IMR-90 (cell line): ENCODE measurements at places on chromosomes 7 and 10. TPM values are rescaled to one million over a fixed set of nuclear protein-coding genes. Genes with fewer than 3 reads are reported as not detected.

Gene PTTG1IP2
- not detected in 2 replicates for total RNA-seq

Gene NKX6-2
- not detected in 2 replicates for total RNA-seq

- DNase-seq, result no peak
These were observed 541 bp upstream of the DENND10 start for GRCh38 chr10:119103241-119103902.

DNA sequence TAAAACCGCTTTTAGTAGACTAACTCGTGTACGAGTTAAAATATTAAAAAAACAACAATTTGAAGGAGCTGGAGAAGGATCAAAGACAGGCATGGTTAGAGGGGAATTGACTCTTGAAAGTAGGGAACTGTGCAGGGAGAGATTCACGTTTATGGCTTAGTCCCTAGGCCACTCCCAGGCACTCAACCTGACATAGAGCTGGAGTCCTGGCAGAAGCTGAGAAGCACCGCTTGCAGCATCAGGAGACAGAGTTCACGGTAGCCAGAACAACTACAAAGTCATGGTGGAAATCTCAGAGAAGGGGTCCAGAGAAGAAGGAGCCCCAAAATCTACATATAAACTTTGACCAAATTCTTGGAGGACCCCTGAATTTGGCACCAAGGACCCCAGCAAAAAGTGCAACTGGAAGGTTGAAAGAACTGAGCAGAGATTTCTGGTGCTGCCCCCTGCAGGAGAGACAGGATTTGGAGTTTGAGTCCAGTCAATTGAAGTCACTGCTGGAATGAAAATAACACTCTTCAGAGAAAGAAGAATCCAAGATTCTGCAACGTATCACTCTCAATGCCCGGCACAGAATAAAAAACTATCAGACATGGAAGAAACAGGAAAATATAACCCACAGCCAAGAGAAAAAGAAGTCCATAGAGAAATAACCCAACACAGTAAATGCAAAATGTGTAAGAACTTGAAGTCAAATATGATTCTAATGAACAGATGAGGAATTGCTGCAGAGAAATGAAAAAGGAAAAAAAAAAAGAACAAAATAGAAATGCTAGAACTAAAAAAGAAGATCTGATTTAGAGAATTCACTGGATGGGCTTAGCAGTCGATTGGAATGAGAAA is 493.3 kb upstream of the PODXL start:
- DNase-seq, result peak; percentile 17

Gene CLDN15
- total RNA-seq, result 0.56 and 0.72 TPM in 2 replicates

DNA sequence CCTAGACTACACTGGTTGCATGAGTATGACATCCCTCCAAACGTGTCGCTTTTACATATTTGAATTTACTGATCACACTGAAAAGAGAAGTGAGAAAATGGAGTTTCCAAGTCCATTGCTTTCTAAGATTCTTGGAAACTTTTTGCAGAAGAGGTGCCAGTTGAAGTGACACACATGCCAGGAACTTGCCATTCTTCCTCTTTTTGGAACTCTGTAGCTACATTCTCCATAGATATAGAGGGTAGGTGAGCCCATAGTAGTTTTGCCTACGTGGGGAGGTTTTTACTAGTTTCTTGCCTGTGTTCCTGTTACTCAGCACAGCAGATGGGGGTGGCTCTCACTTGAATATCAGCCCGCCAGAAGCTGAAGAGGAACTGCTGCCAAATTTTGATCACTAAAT is 286.6 kb upstream of the NRP1 start:
- no peak for DNase-seq

GRCh38 chr10:123911866-123912265 is 20.3 kb upstream of the CPXM2 start:
- DNase-seq, result no peak

Gene TMEM140
- total RNA-seq, result 0.28 and 0.72 TPM in 2 replicates

DNA sequence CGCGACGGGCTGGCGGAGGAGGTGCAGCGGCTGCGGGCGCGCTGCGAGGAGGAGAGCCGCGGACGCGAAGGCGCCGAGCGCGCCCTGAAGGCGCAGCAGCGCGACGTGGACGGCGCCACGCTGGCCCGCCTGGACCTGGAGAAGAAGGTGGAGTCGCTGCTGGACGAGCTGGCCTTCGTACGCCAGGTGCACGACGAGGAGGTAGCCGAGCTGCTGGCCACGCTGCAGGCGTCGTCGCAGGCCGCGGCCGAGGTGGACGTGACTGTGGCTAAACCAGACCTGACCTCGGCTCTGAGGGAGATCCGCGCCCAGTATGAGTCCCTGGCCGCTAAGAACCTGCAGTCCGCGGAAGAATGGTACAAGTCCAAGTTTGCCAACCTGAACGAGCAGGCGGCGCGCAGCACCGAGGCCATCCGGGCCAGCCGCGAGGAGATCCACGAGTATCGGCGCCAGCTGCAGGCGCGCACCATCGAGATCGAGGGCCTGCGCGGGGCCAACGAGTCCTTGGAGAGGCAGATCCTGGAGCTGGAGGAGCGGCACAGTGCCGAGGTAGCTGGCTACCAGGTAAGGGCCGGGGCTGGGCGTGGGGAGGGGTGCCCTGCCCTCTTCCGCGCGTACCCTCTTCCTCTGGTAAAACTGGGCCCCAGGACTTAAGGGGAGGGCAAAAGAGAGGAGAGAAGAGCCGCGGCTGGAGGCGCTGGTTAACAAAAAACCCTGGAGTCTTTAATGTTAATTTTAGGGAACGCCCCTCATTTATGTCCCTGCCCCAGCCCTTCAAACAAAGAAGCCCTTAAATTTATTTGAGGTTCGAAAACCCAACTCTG is 987 bp downstream of the INA start:
- no peak for DNase-seq

DNA sequence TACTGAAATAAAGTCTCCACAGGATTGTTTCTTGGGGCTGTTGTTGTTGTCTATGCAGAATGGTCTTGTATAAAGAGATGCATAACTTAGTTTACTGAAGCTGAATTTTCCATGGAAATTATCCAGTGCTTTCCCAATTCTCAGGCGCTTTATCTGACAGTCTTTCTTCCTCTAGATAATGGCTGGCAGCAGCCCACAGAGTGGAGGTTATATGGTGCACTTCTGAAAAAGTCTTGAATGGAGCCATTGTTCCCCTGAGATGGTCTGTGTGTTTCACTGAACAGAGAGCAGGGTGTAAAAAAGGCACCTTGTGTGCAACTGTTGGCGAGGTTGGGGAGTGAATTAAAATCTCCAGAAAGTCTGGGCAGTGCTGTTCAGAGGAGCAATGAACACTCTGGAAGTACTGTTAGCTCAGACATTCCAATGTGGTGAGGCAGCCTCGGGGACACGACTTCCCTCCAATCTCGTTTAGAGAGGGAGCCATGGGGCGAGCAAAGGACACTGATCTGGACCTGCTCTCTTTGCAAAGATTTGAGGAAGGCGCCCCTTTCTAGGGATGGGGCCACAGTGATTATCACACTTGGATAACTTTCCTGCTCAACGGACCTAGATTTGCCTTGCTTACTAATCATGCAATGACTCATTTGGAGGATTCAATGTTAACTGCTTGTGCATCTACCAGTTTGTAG is 2.0 kb upstream of the PLCE1 start:
- peak; percentile 73 for DNase-seq

- DNase-seq, result no peak
These were observed 86.3 kb downstream of the MRPL32 start for GRCh38 chr7:43018446-43018845.

GRCh38 chr10:26156019-26156418 is 60.6 kb upstream of the GAD2 start:
- DNase-seq, result no peak

- DNase-seq, result no peak
These were observed 71.2 kb downstream of the MINPP1 start for GRCh38 chr10:87575851-87576250.

GRCh38 chr10:58511765-58512490 is 744 bp upstream of the BICC1 start:
- DNase-seq, result peak; percentile 43

GRCh38 chr7:4919969-4920766 is 36.7 kb upstream of the RADIL start:
- no peak for DNase-seq

GRCh38 chr7:40916813-40917212 is 782.0 kb downstream of the SUGCT start:
- DNase-seq, result peak; percentile 20

DNA sequence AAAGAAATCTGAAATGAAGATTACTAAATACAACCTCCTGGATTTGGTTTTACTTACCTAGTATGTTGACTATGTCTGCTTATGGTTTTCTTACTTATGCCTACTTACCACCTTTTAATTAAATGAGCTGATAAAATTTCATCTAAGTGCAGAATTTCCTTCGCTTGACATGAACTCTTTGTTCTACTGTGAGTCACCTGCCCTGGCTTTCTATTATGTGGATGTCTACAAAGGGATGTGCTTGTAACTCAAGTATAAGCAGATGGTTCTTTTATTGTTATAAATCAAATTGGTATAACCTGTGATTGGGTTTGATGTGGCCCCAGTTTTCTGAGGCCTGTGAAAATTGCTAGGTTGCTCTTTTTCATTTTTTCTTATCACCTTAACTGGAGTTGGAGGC is 389.1 kb upstream of the ANKRD30A start:
- DNase-seq, result no peak

- peak; percentile 79 for DNase-seq
These were observed 54.6 kb upstream of the PITRM1 start for GRCh38 chr10:3226960-3227744.

Gene NAT16
- total RNA-seq, result not detected in 2 replicates

DNA sequence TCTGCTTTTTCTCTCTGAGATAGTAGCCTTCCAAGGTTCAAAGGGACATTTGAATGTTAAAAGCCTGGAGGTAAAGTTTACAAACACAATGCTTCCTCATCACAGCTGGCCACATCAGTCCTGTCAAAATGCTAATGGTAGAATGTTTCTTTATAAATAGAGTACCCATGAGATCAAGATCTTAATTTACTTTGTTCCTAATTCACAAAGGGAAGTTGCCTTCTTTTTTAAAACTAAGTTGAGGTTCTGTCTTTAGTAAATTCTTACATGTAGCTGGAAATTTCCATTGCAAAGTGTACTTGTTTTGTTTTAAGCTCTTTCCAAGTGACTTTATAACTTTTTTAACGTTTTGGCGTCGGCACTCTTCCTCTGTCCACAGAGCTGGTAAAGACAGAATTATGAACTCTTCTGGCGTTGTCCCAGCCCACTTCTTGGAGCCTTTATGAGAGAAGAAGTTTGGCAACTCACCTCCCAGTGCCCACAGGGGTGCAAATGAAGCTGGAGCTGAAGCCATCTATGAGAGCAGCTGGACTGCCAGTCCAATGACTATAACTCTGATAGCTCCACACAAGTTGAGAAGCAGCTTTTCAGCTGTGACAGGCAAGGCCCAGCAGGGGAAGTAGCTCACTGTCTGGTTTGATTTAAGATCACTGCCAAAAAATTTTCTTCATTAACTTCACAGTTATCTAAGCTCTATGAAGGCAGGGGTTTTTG is 23.3 kb downstream of the FZD1 start:
- peak; percentile 4 for DNase-seq

Gene ELOVL3
- 0.28 and 0.36 TPM in 2 replicates for total RNA-seq
